ENCODE measurements at places on chromosomes 5 and 9.

DNA sequence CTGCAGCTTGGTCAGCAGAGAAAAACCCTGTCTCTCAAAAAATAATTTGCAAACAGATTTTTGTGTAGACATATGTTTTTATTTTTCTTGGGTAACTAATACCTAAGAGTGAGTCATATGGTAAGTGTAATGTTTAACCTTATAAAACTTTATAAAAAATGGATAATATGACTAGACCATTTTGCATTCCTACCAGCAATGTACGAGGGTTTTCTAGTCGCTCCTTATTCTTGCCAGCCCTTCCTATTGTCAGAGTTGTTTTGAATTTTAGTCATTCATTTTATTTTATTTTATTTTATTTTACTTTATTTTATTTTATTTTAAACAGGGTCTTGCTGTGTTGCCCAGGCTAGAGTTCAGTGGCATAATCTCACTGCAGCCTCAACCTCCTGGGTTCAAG, 37.8 kb downstream of the RABGAP1 start:
- DNase-seq = no peak

- DNase-seq = no peak
Observed at GRCh38 chr5:134417707-134418106, 6.0 kb upstream of the CDKN2AIPNL start.

DNA sequence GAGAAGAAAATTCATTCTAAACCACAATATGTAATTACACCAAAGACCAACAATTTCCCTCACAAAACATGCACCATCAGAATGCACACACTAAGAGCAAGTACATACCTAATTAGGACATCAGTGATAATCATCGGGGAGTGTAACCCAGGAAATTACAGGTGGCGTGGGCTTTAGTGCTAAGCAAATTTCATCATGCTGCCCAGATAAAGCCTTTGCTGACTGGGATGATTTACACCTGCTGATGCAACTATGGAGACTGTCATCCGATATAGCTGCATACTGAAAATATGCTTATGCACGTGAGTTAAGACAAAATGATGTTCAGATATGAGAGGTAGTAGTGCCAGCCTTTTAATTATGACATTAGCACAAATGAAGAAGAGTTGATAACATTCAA, 123.2 kb downstream of the DCP2 start:
- no peak for DNase-seq

GRCh38 chr5:83294246-83294645, 177.3 kb upstream of the VCAN start:
- DNase-seq = no peak

Measured in stimulated activated CD4-positive, alpha-beta T cell treated with anti-CD3 and anti-CD28 coated beads, Interleukin-12 subunit alpha, Interleukin-12 subunit beta, amount 100 ng/mL, for 48 hours (primary cell).